ENCODE measurements at places on chromosomes 3 and 15.

DNA sequence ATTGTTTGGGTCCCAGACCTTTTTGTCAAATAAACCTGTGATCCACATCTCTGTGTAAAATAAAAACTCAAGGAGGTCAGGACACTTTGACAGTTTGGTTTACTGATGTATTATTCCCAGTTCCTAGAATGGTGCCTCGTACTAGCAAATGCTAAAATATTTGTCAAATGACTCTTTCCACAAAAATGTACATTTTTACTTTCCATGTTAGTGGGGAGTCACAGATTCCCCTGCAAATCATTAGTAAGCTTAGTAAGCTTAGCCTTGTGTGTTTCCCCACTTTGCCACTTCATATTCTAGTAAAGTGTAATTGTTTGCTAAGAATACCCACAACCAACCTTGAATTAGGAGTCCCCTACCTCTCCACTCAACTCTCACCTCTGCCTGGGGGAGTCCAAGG lies 2.4 kb upstream of the MAGI1 start:
- no peak for DNase-seq

DNA sequence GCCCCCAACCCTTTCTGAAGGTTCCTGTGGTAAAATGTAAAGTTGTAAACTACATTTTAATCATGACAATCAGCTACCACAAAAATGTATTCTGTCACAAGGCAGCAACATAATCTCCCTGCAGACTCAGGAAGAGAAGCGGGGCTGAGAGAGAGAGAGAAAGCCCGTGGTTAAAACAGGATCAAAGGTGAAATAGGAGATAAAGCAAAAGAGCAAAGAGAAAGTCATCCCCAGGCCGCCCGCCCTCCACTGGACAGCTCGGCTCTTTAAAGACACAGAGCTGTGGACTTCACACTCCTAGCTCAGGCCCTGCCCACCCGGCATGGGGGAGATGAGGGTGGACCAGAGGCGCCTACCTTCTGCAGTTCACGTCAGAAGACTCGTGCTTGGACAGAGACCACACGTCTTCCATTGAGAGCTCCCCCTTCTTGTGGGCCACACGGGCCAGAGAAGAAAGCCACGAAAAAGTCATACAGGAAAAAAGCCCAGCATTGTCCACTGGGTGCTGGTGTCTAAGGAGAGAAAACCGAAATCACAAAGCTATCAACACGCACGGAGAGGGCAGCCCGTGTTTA lies 29.4 kb downstream of the ABCC5 start:
- peak; percentile 86 for DNase-seq

GRCh38 chr15:90707489-90707888 lies 9.7 kb upstream of the BLM start:
- DNase-seq = no peak

DNA sequence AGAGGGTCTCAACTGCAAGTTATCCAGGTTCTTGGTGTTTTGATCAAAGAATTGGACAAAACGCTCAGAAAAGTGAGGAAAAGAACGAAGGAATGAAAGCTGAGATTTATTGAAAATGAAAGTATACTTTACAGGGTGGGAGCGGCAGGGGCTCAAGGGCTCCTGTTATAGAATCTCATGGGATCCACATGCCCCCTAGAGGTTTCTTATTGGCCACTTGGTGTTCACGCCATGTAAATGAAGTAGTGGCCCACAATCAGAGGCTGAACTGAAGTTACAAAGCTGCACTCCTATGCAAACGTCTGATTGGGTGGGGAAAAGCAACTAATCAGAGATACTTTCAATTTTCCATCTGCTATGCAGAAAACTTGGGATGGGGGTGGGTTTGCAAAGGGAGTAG lies 216.7 kb downstream of the PTPRG start:
- no peak for DNase-seq

DNA sequence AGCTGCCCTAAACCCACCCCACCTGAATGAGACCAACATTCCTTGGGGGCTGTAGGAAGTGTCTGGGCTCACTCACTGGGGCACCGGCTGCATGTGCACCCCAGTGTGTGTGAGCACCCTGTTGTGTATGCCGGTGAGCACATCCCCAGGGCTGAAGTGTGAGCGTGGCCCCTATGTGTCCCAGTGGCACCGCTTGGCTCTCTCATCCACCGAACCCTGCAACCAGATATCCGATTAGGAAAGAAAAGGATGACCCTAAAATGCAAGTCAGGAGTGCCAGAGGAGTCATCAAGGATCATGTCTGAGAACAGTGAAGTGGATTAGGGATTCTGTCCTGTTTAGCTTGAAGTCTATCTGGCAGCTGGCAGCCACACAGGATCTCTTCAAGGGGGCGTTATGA lies 84.0 kb upstream of the ALDH1L1 start:
- no peak for DNase-seq

- DNase-seq = no peak
Measured at GRCh38 chr3:40414270-40414669, 27.3 kb downstream of the ENTPD3 start.

DNA sequence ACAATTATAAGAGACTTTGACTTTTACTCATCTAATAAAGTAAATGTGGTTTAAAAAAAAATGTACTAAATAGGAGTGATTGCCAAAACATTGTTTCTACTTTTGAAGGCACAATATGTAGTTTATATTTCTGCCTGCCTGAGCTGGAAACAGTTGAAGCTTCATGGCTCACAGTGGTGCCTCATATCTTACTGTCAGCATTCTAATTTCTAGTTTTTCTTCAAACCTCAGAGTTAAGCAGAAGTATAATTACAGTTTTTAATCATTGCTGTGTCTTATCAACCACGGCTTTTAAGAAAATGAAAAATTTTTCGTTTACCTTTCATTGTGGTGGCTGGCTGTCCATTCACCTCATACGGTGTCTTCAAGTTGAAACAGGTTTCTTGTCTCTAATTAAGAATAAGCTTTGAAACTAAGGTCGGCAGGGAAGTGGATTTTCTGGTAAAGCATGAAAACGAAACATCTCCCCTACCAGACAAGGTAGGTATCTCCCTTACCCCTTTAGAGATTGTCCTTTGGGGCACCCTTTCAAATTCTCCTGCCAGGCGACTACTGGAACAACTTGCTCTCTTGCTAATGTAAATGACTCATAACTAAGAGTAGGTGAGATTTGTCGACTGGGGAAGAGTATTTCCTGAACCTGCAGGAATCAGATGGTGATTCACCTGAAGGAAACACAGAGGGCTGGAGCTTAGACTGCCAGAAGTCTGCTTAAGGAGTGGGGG lies at the start of gene GPR87:
TSS of gene GPR87 (minus strand) at position 554 of the 725 bp plus-strand sequence. CDS start 16,720 bp downstream, outside the sequence.
- DNase-seq = no peak

DNA sequence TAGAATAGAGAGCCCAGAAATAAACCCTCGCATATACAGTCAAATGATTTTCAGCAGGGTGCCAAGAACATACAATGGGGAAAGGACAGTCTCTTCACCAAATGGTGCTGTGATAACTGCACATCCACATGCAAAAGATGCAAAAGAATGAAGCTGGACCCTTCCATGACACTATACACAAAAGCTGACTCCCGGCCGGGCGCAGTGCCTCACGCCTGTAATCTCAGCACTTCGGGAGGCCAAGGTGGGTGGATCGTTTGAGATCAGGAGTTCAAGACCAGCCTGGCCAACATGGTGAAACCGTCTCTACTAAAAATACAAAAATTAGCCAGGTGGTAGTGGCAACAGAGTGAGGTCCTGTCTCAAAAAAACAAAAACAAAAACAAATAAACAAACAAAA lies 43.2 kb upstream of the IQSEC1 start:
- no peak for DNase-seq

DNA sequence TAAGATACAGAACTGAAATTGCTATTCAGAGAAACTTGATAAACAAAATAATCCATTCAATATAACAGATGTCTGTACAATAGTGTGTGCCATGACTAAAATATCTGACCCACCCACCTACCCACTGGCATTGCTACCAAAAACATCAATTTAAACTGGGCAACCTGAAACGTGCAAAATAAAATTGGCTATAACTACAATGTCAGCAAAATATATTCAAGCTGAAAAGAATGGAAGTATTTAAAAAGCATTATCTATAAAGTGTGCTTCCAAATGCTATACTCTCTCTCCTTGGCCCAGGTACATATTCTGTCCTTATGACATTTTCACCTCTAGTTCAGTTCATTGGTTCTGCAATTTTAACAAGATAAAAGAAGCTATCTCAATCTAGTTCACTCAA lies 379.6 kb upstream of the ATP11B start:
- DNase-seq = no peak

DNA sequence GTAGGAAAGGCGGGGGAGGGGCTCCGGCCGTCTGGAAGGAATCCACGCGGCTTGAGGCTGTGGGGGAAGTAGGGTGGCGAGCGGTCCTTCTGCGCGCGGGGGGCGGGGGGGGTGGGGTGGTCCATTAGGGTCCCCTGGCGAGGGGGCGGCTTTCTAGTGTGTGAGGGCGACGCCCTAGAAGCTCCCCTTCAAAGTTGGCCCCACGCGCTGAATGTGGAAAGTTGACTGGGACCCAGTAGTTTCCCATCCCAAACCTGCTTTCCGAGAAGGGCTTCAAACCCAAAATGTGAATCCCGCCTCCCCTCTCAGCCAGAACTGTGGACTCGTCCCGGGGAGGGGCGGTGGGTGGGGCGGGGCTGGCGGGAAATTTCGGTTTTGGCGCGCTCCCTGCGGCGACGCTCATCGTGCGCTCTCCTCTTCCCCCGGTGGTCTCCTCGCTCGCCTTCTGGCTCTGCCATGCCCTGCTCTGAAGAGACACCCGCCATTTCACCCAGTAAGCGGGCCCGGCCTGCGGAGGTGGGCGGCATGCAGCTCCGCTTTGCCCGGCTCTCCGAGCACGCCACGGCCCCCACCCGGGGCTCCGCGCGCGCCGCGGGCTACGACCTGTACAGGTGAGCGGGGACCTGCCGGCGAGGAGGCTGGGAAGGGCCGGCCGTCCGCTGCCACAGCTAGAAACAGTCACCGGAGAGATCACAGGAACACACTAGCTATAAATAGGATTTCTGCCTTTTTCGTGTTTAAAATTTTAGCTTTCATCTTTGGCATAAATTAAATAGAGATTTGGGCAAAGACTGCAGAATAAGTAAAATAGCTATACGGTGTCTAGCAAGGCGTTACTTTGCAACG lies 790 bp downstream of the DUT start:
- DNase-seq = peak; percentile 88

DNA sequence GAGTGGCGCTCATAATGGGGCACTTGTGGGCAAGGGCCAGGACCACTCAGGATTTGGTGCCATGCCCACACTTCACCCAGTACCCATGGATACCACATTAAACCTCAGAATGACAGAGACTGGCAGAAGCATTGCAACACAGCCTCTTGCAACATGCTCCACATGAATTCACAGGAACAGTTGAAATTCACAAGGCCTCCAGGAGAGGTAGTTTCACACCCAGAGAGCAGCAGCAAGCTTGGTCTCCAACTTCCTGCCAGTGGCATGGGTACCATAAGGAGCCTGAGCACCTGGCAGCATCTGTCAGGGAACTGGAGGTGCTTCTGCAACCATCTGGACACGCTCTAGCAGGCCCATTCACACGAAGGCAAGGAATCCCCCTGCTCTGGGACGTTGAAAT lies 101.0 kb downstream of the OSBPL10 start:
- no peak for DNase-seq

DNA sequence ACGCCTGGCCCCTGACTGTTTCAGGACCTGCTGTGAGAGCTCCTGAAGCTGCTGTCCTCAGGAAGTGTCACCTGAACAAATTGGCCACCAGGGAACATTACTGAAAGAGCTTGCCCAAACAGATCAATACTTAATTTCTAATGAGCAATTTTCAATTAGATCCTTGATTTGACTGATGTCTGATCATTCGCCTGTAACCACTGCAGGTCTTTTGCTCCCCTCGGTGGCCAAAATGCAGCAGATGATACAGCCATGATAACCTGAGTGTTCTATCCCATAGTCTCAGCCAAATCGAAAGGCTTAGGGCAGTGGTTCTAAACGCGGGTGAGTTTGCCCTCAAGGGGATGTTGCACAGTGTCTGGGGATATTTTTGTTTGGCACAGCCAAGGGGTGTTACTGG lies 57.6 kb upstream of the MEX3B start:
- DNase-seq = no peak

GRCh38 chr3:130789782-130790322 lies 43.2 kb upstream of the PIK3R4 start:
- DNase-seq = peak; percentile 12

DNA sequence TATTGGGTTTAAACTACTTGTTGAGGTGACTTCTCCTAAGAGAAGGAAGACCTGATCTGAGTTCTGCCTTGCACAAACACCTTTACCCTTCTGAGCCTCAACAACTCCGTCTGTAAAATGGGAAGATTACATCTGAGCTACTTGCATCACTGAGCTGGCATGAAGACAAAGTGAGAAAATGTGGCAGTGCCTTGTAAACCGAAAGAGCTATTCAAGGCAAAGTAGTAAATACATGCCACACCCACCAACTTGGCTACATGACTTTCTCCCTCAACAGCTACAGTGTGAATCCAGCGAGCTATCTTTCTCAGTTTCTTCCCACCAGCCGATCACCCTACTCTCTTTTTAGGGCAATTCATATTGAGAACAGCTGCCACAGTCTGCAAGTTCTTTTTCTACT lies 148.3 kb downstream of the FOXB1 start:
- no peak for DNase-seq

DNA sequence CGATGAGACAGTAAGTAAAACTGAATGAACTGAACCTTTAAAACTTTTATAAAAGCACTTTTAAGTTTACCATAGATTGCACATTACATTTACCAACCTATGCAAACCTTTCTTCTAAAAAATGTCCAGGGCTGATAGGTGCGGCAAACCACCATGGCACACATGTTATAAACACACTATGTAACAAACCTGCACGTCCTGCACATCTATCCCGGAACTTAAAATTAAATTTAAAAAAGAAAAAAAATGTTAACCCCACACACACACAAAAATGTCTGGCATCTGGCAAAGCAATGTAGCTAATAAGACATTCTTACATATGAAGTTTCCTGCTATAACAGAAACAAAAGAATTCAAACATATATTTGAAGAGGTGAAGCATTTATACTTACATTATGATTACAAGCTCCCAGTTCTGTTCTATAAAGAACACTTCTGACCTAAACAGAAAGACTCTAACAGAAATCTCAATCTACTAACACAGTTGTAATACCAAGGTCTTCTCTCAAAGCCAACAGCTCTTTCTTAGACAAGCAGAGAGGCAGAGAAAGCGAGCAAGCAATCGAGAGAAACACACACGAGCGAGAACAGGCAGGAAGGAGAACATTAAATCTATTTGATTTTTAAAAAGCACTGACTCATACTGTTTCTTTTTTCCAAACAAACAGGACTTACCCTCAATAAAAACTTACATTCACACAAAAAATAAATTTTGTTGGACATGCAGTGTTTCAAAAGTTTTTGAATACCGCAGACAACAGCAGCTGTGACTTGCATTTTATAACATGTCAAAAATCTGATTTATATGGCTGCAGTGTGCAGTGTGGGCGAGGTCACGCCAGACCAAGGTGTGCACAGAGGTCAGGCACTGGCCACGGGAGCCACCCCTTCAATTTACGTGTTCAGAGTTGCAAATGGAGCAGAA lies at the start of gene NRG4:
TSS of gene NRG4 (minus strand) at position 798 of the 925 bp plus-strand sequence. CDS start 1,194 bp downstream, outside the sequence.
- no peak for DNase-seq

DNA sequence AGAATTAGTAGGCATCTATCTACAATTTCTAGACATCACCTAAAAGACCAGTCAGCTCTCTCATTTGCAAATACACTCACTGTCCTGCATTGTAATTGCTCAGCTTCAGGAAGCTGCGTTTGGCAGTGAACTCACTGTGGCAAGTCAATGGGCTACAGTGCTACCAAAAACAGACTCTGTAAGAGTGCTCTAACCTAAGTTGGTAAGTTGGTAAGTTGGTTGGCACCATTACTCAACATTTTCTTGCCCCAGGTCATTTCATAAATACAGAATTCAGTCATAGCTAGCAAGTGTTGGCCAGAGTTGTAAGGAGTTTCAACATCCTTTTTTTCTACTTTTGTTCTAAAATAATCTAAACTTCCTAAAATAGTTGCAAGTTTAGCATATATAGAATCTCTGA lies 466.3 kb downstream of the NAALADL2 start:
- DNase-seq = no peak

- DNase-seq = no peak
Measured at GRCh38 chr15:43214592-43215295, 6.1 kb downstream of the EPB42 start.
